ENCODE measurements at places on chromosomes 16 and 17.

GRCh38 chr16:11254913-11255736 is 879 bp downstream of the SOCS1 start:
- DNase-seq, result peak; percentile 69

DNA sequence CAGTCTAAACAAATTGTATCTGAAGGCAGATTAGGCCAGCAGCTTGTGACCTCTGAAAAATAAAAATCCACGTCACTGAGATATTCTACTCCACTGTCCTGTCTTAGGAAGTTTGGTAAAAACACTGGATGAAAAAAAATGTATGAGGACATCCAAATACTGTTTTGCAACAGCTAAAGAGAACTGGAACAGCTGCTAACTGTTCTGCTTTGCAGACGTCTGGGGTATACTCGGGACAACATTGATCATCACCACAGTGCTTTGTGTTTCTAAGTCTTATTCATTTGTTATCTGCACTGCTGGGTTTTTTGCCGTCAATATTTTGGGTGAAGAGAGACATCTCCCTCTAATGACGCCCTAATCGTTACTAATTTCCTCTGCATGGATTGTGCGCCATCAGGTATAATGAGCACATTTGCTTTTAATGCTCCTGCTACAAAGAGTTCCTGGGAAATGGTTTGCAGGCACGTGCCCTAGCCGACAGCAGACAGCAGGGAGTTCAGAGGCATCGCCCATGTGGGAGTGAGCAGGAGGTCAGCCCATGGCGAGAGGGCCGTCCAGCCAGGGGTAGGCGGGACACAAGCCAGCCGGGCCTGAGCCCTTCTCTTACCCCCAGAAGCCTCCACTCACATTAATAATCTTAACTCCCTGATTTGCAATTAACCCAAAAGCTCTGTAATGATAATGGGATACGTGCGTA is 87.0 kb downstream of the CBLN1 start:
- DNase-seq, result no peak

- DNase-seq, result no peak
These were observed 4.6 kb downstream of the SLC25A39 start for GRCh38 chr17:44320066-44320465.

- DNase-seq, result no peak
These were observed 44.8 kb downstream of the METTL16 start for GRCh38 chr17:2466931-2467330.

DNA sequence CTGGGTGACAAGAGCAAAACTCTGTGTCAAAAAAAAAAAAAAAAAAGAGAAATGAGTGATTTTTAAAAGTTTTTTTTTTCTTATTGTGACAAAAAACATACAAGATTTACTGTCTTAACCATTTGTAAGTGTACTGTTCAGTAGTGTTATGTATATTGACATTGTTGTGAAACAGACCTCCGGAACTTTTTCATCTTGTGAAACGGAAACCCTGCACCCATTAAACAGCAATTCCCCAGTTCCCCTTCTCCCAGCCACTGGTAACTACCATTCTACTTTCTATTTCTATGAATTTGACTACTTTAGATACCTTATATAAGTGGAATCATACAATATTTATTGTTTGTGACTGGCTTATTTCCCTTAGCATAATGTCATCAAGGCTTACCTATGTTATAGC is 18.7 kb downstream of the DUS2 start:
- peak; percentile 49 for DNase-seq
